Esophagus mucosa (tissue), 1 donor: ENCODE measurements at places on chromosomes 16 and 17.

GRCh38 chr16:86026916-86027315, 128.0 kb downstream of the IRF8 start:
- no peak for ATAC-seq

DNA sequence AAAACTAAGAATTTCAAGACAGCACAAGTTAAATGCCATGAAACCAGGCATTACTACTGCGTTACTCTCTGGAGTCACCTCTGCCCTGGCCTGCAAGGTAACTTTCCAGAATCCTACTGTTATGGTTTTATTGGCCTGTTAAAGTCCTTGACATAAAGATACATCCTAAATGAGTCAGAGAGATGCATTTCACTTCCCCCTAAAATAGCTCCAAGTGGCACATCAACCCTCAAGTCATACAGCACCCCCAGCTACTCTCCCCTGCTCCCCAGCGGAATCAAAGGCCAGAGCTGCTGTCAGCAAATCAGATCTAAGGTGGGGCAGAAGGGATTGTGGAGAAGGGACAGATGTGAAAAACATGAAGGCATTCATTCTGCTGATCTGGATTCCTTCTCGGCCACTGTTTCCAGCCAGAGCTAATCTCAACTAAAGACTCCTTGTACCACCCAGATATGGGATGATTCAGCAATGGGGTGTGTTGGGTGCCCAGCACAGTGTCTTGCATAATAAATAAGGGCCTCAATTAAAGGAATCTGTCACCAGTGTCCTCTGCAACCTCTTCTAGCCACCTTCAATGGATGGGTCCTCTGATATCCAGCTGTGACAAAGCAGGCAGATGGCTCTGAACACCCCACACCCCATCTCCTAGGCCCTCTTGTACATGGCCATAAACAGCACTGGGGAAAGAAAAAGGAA, 8.5 kb upstream of the CCL1 start:
- ATAC-seq = no peak

- ATAC-seq = no peak
Observed at GRCh38 chr16:2364638-2365210, 24.2 kb upstream of the ABCA3 start.

DNA sequence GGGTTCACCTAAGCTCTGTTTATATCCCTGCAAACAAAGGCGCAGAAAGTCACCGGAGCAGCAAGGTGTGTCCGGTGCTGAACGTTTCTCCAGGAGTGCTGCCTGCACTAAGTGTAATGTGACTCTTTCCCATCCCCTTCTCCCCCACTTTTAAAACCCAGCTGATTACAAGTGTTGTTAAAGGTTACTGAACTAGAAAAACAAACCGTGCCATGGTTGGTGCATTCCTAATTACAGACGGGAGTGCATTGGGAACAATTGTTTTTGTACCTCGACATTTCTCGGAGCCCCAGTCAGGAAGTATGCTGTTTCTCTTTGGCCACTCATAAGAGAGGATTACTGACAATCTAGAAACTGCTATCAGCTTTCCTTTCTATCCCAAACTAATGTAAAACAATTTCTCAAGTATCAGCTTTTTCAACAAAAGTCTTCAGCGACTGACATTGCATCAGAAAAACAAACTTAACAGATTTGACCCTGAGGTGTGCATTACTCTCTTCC, 441.0 kb upstream of the SALL1 start:
- no peak for ATAC-seq

DNA sequence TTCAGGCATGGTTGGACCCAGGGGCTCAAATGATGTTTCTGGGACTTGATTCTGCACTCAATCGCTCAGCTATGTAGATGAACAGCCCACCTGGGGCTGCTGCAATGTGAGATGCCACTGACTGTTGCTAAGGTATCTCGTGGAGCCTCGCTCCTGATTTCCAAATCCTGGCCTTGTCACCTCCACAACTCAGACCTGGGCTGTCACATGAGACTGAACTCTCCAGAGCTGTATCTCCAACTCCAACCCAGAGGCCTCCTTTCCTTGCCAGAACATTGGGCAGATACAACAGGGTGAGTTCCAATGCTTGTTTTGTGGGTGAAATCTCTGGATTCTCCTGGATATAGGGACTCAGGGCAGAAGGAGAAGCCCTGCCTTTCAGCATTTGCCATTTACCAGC, 79.5 kb downstream of the GNAO1 start:
- no peak for ATAC-seq

GRCh38 chr16:66255647-66256046, 110.8 kb upstream of the CDH5 start:
- no peak for ATAC-seq

GRCh38 chr17:13833921-13834320, 232.2 kb upstream of the HS3ST3A1 start:
- no peak for ATAC-seq

- ATAC-seq = no peak
Observed at GRCh38 chr16:22785552-22785951, 28.4 kb upstream of the HS3ST2 start.

DNA sequence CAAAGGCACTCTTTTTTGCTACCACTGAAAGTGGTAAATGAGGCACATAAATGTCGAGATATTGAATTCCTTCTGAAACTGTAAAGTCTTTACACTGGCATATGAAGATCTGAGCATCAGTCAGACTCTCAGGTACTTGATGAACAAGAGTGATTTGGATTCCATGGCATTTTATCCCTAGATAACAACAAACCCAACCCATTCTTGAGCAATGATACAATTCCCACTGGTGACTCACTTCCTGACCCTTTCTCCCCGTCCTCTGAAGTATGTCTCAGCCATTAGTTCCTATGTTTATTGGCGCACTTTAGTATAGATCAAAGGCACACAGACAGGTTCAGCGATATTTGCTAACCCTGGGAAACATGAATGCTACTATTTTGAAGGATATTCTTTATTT, 147.0 kb upstream of the RBFOX1 start:
- no peak for ATAC-seq

DNA sequence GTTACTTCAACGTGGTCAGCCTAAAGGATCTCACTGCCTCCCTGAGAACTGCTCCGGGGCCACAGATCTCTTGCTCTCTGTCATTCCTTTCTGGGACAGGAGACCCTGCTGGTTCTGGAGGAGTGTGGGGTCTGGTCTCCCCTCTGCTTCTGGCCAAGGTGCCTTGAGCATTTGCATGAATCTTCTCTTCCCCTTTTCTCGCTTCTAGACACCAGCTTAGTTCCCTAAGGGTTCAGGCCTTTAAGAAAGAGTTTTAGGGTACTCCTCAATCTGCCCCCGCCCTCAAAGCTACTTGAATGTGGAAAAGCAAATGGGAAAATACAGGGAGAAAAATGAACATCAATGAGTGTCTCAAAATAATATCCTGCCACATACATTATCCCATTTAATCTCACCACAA, 48.1 kb downstream of the WSB1 start:
- ATAC-seq = no peak

DNA sequence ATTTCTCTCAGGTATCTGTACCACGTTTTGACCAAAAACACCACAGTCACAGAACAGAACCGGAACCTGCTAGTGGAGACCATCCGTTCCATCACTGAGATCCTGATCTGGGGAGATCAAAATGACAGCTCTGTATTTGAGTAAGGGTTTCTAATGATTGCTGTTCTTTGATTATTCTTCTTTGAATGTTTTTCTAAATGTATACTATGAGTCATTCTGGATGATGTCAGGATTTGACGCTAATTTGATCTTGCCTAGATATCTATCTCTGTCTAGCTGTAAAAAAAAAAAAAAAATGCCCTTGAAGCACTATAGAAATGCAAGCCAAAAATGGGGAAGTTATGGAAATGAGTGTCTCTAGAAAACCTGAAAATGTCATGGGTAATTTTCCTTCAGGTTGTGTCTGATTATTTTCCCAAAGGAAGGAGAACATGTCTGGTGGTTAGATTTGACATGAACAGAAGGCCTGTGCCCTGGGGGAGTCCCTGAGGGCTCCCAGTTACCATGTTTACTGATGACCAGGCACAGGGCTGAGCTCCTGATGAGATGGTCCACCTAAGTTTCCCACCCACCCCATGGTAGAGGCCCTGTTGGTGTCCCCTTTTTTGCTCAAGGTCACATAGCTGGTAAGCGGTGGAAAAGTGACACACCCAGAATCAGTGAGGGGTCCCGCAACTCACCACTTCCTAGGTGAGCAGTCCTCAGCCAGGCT, 13.6 kb downstream of the CLEC16A start:
- no peak for ATAC-seq

DNA sequence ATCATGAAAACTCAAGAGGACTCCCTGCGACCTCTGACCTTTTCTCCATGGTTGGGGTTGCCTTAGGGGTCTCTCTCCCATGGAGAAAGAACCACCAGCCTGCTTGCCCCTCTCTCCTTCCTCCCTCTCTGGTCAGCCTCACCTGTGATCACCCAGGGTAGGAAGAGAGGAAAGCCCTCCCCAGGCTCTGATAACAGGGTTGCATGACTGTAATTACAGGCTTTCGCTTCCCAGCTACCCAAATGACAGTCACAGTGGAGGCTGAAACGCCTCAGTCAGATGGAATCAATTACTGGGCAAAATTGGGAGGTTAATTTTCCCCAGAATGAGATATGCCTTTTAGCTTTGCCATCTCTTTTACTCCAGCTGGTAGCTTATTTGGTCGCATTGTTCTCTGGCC, 265.8 kb upstream of the SOX9 start:
- no peak for ATAC-seq

DNA sequence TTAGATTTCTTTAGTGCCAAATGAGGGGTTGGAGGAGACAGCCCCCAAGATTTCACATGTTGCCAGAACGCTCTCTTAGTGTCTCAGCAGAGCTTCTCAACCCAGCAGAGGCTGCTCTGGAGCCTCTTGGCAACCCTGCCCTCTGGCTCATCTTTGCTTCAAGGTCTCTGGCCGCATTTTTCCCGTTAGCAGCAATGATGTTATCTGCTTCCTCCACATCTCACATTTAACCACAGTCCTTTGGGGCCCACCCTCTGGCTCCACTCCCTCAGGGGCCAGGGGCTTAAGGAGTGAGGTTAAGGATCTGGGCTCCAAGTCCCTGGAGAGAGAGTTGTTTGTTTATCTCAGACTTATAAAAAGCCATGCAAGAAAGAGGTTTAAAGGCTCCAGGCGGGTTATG, 3.3 kb upstream of the XYLT1 start:
- ATAC-seq = no peak

DNA sequence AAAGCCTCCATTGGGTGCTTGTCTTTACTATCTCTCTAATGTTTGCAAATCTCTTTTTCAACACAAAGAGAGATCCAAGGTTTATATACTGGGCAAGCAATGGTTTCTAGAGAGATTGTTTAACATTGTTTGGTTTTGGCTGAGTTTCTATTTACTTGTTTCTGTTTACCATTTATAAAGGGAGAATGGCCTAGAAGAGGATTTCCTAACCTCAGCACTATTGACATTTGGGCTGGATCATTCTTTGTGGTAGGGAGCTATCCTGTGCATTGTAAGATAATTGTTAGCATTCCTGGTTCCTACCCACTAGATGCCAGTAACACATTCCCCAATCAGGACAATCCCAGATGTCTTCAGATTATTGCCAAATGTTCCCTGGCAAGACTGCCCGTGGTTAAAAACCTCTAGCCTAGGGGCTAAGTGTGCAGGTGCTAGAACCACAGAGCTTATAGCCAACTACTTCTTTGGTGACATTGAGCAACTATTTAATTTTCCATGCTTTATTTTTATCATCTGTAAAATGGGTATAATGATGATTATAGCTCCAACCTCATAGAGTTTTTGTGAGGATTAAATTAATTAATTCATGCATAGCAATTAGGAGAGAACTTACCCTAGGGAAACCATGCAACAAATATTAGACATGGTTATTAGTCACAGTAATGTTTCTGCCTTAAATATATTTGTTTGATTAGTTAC, 413.9 kb upstream of the MAF start:
- ATAC-seq = no peak

GRCh38 chr17:48455791-48456190, 25.8 kb upstream of the SKAP1 start:
- no peak for ATAC-seq

DNA sequence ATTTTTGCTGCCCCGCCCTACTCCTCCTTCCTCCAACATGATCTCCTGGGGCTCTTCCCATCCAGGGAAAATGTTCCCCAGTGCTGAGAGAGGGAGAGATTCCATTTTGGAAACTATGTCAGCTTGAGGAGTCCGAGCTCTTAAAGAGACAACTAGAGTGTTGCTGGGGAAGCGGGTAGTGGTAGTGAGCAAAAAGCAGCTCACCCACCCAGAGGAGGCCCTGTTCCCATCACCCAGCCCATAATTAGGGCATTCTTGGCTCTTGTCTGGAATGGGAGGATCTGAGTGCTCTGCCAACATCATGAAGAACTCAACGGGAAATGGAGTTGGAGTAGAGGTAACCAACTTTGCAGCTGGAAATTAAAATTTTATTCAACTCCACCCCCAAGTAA, 9.1 kb upstream of the MSL1 start:
- ATAC-seq = no peak

GRCh38 chr16:85187447-85187846, 75.2 kb upstream of the CIBAR2 start:
- ATAC-seq = no peak
